ENCODE measurements at places on chromosomes 6 and 20. TPM values are rescaled to one million over a fixed set of nuclear protein-coding genes. Genes with fewer than 3 reads are reported as not detected.

- DNase-seq, result no peak
Measured at GRCh38 chr6:72758901-72759300, 137.0 kb downstream of the KCNQ5 start.

The C6orf58 gene
- not detected for total RNA-seq

GRCh38 chr6:2582268-2582667, 168.5 kb downstream of the MYLK4 start:
- no peak for DNase-seq

DNA sequence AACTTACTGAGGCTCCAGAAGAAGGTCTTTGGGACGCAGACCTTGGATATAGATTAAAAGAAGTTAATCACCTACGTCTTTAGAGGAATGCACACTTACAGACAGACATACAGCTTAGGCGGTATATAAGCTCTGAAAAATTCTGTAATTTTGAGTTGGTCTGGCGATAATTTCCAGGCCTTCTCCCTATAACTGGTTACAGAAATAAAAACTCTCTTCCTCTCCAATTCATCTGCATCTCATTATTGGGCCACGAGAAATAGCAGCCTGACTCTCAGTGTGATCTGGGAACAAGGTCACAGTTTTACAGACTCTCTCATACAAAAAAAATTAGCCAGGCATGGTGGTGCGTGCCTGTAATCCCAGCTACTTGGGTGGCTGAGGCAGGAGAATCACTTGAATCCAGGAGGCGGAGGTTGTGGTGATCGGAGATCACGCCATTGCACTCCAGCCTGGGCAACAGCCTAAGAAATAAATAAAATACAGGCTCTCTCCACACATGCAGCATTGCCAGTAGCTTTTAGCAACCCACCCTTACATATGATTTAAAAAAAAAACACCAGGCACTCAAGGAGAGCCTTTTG, 4.7 kb downstream of the ZBTB24 start:
- DNase-seq, result no peak

The BHLHE23 gene
- not detected for total RNA-seq

GRCh38 chr6:133447924-133448323, 206.8 kb downstream of the EYA4 start:
- DNase-seq, result no peak

The NAA20 gene
- total RNA-seq, result 55.0 TPM

- DNase-seq, result peak; percentile 25
Measured at GRCh38 chr6:107132330-107132954, 17.1 kb upstream of the BEND3 start.

DNA sequence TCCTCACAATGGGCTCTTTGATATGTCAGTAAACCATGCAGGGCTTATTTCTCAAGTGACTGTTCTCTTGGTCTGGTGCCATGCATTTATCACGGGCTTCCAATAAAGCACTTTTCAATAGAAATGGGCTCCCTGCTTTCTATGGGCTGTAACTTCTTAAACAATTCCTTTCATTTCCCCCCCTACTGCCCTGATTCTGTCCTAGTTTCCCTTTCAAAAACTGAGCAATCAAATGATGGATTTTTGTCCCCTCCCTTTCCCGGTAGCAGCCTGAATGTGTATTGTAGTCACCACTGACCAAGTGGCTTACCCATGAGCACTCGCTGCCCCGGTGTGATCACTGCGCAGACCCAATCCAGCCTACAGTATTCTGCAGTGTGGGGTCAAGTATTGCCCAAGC, 13.9 kb downstream of the RPS10 start:
- DNase-seq, result peak; percentile 31

- DNase-seq, result peak; percentile 72
Measured at GRCh38 chr20:59645271-59645670, 40.9 kb downstream of the PHACTR3 start.

The ENPP1 gene
- total RNA-seq, result not detected

The ECT2L gene
- total RNA-seq, result not detected

DNA sequence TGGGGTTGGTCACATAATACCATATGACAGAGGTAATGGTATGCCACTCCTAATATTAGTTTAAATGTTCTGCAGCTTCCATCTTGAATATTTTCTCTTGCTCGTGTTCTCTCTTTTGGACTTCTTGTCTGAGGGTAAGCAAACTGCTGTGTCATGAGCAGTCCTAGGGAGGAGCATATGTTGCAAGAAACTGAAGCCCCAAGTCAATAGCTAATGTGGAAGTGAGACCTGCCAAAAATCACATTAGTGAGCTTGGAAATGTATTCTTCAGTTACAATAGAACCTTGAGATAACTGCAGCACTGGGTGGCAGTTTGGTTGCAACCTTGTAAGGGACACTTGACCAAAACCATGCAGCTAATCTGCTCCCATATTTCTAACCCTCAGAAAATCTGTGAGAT, 178.2 kb upstream of the IMPG1 start:
- no peak for DNase-seq

DNA sequence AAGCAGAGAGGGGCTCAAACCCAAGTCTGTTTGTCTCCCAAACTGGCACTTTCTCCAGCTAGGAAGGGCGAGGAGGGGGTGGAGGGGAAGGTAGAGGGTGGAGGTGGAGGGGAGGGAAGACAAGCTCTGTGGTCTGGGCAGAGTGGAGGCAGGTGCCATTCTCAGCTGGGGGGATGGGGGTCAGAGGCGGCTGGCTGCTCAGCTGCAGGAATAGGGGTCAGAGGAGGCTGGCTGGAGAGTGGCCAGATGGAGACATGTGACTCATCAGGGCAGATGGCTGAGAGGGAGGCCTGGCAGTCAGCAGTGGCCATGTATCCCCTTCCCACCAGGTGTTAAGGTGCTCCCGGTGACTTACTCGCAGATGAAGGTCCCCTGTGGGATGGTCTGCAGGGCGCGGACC, 3.5 kb upstream of the SLC44A4 start:
- DNase-seq, result peak; percentile 37

- DNase-seq, result no peak
Measured at GRCh38 chr6:84062519-84063154, 29.1 kb downstream of the MRAP2 start.
